Esophagus squamous epithelium (tissue), 5 donors: ENCODE measurements at places on chromosomes 11 and 22. TPM values are rescaled to one million over a fixed set of nuclear protein-coding genes. Genes with fewer than 3 reads are reported as not detected.

The HSPB2 gene
- not detected for total RNA-seq

The SLC22A8 gene
- total RNA-seq: not detected

The ILK gene
- total RNA-seq: 128 TPM

The CBLIF gene
- total RNA-seq: not detected

The LUZP2 gene
- 0.38 TPM for total RNA-seq

The OR9Q1 gene
- total RNA-seq: not detected

The SLC17A6 gene
- not detected for total RNA-seq

The MYOD1 gene
- not detected for total RNA-seq

The OR8B4 gene
- total RNA-seq: not detected

The CEND1 gene
- not detected for total RNA-seq

The ACTN3 gene
- not detected for total RNA-seq

The OSBP2 gene
- total RNA-seq: 2.3 TPM

The SHISAL1 gene
- 0.35 TPM for total RNA-seq

The TCF20 gene
- 40.6 TPM for total RNA-seq

The GNG3 gene
- not detected for total RNA-seq

The CD248 gene
- 1.9 TPM for total RNA-seq

The RFPL2 gene
- not detected for total RNA-seq

The DUSP8 gene
- total RNA-seq: 0.12 TPM

The ADAMTS15 gene
- 2.4 TPM for total RNA-seq

The TPBGL gene
- total RNA-seq: not detected

The OR8D1 gene
- total RNA-seq: not detected

The ATXN10 gene
- 152 TPM for total RNA-seq

The NPTXR gene
- total RNA-seq: 0.85 TPM

The PVALB gene
- not detected for total RNA-seq

The KRTAP5-1 gene
- not detected for total RNA-seq

The CD3E gene
- 3.4 TPM for total RNA-seq

The GP1BB gene
- 9.7 TPM for total RNA-seq

The POU2AF2 gene
- total RNA-seq: not detected

The CHRM1 gene
- total RNA-seq: not detected

The C11orf52 gene
- total RNA-seq: 2.4 TPM

The NXPE4 gene
- total RNA-seq: not detected

The MRGPRX4 gene
- not detected for total RNA-seq

The RIMBP3C gene
- total RNA-seq: not detected

The ACCS gene
- total RNA-seq: 3.4 TPM

The DYNC2H1 gene
- 13.9 TPM for total RNA-seq

The UBASH3B gene
- total RNA-seq: 2.7 TPM

The OR10S1 gene
- not detected for total RNA-seq

The TBCEL gene
- 28.6 TPM for total RNA-seq

The PGR gene
- total RNA-seq: 1.3 TPM

The PLEKHB1 gene
- 0.87 TPM for total RNA-seq

The NLRP14 gene
- total RNA-seq: not detected

The MUC15 gene
- total RNA-seq: 21.9 TPM

The APOA5 gene
- not detected for total RNA-seq
